Left lung (tissue), 14 donors: ENCODE measurements at places on chromosomes 4 and X. TPM values are rescaled to one million over a fixed set of nuclear protein-coding genes. Genes with fewer than 3 reads are reported as not detected.
A peak's percentile ranks its signal among the peaks of the same experiment; 100 is the strongest.

UTP14A gene
- 25.2 TPM for polyA plus RNA-seq

GRCh38 chrX:10577853-10578252, 42.5 kb downstream of the MID1 start:
- no peak for DNase-seq

DNA sequence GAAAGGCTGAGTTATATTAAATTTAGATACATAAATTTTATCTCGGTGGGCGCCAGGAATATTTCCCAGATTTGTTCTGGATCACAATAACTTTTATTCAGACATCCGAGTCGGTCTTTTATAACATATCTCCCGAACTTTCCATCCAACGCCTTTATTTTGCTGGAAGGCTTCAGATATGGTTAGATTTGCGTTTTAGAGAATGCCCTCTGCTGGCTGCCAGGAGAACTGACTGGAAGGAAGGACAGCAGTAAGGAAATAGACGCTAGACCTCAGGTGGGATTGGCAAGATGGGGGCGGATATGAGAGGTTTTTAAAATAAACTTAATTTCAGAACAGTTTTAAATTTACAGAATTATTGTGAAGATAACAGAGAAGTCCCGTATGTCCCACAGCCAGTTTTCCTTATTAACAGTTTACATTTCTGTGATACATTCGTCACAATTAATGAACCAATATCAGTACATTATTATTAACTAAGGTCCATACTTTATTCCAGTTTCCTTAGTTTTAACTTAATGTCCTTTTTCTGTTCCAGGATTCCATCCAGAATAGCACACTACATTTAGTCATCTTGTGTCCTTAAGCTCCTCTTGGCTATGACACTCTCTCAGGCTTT, 4.6 kb upstream of the KANTR start:
- DNase-seq: peak; percentile 66

GRCh38 chr4:163610648-163611047, 116.2 kb downstream of the TMA16 start:
- no peak for DNase-seq

GRCh38 chr4:124936427-124936826, 223.9 kb upstream of the ANKRD50 start:
- DNase-seq: peak; percentile 82

- no peak for DNase-seq
Observed at GRCh38 chr4:180391613-180392012, 1851.6 kb upstream of the TENM3 start.

BEX1 gene
- 7.8 TPM for polyA plus RNA-seq

DNA sequence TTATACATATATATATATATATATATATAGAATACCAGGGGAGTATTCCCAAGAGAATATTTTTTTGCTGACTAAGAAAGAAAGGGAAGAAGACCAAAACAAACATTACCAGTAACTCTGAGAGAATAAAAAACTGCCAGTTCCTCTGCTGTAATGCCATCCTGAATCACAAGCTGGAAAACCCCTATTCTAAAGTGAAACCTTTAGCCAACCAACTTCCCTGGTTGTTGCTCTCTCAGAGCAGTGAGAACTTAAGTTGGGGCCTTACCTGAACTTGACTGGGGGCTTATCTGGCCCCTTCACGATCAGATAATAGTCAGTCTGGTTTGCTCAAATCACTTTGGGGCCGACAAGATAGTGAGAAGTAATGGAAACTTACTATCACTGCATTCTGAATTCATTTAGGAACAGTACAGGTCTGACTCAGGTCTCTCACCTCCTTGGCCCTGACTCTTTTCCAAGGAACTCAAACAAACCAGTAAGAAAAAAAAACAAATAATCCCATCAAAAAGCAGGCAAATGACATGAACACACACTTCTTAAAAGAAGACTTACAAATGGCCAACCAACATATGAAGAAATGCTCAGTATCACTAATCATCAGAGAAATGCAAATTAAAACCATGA, 62.5 kb downstream of the CD40LG start:
- no peak for DNase-seq

ARHGAP24 gene
- polyA plus RNA-seq: 28.6 TPM

ZNF711 gene
- polyA plus RNA-seq: 69.6 TPM

SHROOM4 gene
- polyA plus RNA-seq: 32.5 TPM

DNA sequence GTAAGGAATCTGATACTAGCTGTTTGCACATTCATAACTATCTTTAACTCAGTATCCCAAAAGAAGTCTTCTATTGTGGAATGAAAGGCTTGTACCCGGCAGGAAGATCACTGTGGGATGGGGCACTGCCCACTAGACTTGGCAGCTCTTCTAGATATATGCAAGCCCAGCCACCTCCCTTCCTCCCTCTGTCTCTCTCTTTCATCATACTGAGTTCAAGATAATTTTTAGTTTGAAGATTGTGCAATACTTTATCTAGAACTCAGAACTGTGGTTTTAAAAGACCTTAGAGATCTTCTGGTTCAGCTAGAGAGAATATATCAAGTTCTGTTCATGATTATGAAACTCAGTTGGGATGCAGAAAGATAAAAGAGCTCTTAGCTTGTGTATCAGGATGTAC, 22.5 kb upstream of the GPR34 start:
- no peak for DNase-seq

CPZ gene
- 3.5 TPM for polyA plus RNA-seq

- DNase-seq: no peak
Observed at GRCh38 chr4:99857307-99857706, 36.9 kb downstream of the LAMTOR3 start.

GRCh38 chr4:104248726-104249125, 246.0 kb downstream of the CXXC4 start:
- DNase-seq: no peak

GRCh38 chr4:140256941-140257340, 103.0 kb upstream of the MAML3 start:
- DNase-seq: no peak

GRCh38 chr4:149120331-149121022, 678.3 kb upstream of the NR3C2 start:
- no peak for DNase-seq

KCNIP4 gene
- polyA plus RNA-seq: 5.2 TPM

GRCh38 chr4:123444290-123444731, 47.7 kb downstream of the SPRY1 start:
- no peak for DNase-seq

DNA sequence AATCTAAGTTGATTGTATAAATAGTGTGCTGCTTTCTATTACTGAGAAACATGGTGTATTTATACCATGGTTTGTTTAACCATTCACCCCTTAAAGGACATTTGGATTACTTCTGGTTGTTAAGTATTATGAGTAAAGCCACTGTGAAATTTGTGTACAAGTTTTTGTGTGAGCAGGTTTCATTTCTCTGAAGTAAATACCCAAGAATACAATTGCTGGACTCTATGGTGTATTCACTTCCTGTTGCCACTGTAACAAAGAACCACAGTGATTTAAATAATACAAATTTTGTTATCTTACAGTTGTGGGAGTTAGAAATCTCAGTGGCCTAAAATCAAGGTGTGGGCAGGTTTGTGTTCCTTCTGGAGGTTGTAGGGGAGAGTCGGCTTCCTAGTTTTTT, 869.6 kb downstream of the CCSER1 start:
- no peak for DNase-seq

GPR78 gene
- 0.13 TPM for polyA plus RNA-seq

- DNase-seq: no peak
Observed at GRCh38 chr4:185384930-185385331, 10.8 kb downstream of the LRP2BP start.

GRCh38 chr4:114494246-114494803, 104.3 kb upstream of the UGT8 start:
- DNase-seq: no peak

DNA sequence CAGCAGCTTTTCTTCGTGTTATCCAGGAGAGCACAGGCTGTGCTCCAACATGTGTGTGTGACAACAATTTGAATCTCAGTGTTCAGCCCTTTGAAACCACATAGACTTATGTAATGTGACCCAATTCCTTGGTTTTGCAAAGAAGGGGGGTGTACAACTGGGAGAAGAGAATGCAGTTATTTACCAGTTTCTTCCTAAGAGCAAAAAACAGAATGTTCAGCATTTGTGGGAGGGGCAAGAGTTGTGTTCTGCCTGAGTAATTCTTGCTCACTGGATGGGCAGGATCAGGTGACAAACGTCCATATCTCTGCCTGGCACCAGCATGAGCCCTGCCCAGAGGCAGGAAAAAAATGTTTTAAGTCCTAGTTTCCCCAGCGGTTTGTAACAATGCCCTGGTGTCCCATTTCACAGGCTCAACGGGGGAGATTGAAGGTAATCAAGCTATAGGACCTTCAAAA, 72.0 kb downstream of the PRPS1 start:
- DNase-seq: no peak

- no peak for DNase-seq
Observed at GRCh38 chr4:81631958-81632441, 160.3 kb upstream of the RASGEF1B start.

GRCh38 chrX:70970482-70970995, 39.6 kb upstream of the SLC7A3 start:
- no peak for DNase-seq

DNA sequence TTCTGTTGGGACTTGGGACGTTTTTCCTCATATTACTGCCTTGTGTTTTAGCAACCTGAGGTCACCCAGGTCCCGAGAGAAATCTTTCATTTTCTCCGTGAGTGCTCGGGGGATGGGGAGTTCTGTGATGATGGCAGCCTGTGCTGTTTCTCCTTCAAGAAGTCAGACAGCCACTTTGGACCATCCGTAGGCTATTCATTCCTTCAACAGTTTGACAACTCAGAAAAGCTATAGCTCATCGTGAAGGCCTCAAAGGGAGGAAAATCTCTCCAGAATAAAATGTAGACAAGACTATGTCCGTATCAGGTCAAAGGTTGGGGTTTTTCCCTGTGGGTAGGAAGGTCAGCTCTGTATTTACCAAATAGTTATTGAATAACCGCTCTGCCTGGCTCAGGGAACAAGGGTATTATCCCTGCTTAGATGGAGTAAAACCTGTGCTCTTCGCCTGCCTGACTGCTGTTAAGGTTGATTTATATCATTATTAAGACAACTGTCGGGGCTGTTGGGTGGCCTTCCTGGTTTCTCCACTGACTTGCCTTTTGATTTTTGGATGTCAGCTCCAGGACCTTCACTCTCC, 36.6 kb downstream of the FAM114A1 start:
- no peak for DNase-seq

GRCh38 chr4:14168919-14169318, 541.4 kb upstream of the BOD1L1 start:
- no peak for DNase-seq

APBB2 gene
- 44.7 TPM for polyA plus RNA-seq

SMIM10 gene
- polyA plus RNA-seq: 6.1 TPM

BEX5 gene
- polyA plus RNA-seq: 2.2 TPM

DNA sequence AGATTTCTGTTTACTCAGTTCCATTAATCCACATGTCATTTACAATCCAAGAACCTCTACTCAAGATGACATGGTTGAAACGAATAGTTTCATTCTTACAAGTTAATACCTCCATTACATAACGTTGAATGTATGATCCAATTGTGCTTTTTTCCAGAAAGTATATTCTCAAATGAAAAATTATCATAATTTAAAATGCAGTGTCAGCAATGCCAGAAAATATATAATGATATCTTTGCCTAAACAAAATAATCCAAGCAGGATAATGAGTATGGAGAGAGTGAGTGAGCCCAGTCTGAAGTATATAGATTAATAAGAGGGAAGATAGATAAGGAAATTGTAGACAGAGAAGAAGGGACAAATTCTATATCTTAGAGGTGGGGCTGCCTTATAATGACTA, 505.0 kb downstream of the CENPC start:
- DNase-seq: no peak

DNA sequence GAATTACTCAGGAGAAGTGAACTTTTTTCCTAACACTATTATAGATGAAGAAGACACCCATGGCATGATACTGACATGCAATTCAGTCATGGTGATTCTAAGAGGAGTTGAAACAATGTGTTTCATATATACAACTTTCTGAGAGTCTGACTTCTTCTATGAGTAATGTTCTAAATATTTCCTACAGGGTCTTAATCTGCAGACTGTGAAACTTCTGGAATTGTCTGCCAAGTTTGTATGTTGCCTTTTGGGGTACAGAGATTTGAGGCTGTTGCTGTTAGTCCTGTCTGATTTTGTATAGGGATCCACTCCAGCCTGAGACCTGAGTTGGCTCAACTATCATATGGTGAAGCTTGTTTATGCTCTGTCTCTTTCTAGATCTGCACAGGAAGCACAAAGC, 160.6 kb upstream of the GATB start:
- DNase-seq: no peak

GRCh38 chrX:68432648-68433047, 647 bp downstream of the OPHN1 start:
- no peak for DNase-seq

- DNase-seq: peak; percentile 10
Observed at GRCh38 chrX:120755066-120755846, 120.4 kb downstream of the CT47B1 start.

- no peak for DNase-seq
Observed at GRCh38 chr4:6257247-6258025, 12.2 kb upstream of the WFS1 start.

DNA sequence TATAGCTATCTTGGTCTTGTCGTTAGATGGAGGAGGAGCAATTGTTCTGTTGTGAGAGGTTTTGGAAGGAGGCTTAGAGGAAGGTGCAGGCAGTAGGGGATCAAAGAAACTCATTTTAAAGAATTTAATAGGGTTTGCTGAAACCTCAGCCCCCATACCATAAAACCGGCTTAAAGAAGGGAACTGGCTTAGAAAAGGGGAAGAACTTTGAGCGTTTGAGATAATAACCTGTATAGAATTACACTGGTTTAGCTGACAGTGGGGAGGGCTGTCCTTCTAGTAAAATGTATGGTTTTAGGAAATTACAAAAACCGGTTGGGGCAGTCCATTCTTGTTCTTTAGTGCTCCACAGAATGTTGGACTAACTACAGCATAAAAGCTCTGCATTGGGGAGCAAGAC, 128.1 kb downstream of the KDM6A start:
- DNase-seq: no peak

GRCh38 chr4:135545616-135546317, 1344.2 kb upstream of the PABPC4L start:
- no peak for DNase-seq

MBTPS2 gene
- polyA plus RNA-seq: 22.6 TPM
